DMS 273 treated with DMSO at 0.1 percent for 48 hours (cell line): ENCODE measurements at places on chromosomes 5 and 9.

GRCh38 chr5:40404613-40405012, 275.1 kb upstream of the PTGER4 start:
- DNase-seq: no peak

DNA sequence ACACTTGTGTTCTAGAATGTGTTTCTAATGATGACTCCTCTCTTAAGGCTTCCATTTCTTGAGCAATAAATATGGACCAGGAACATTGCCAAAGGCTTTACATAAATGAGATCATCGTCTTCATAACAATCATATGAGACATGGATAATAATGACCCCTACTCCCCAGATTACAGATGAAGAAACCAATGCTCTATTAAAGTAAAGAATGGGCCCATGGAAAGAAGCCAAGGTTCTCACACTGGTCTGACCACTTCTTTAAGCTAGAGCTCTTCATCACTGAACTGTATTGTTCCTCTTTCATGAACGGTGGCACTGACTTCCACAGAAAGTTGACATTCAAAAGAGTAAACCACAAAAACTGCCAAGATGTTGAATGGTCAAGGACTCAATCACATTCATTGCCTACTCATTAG, 65.3 kb downstream of the MARCHF3 start:
- no peak for DNase-seq

DNA sequence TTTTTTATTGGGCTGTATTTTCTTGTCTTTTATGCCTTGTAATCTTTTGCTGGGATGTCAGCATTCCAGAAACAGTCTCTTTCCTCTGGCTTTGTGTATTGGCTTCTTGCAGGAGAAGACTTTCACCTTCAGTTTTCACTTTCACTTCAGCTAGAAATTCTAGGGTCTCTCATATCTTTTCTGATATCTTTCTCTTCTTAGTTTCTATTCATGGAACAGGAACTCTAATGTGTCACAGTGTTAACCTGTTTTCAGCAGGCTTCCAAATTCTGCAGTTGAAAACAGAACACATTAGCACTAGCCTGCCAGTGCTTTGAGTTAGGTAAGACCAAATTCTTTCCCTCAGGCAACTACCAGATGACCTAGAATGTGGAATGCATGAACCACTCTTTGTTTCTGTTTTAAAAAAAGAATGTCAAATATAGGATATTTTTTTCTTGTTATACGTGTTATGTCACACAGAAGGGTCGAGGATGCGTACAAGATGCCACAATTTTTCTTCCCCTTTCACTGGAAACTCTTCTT, 164.7 kb downstream of the TUSC1 start:
- DNase-seq: no peak

GRCh38 chr9:92270511-92270910, 23.0 kb downstream of the IARS1 start:
- DNase-seq: no peak
